ENCODE measurements at places on chromosomes 1 and 21. TPM values are rescaled to one million over a fixed set of nuclear protein-coding genes. Genes with fewer than 3 reads are reported as not detected.

Gene CYP4X1
- 0.29 TPM for total RNA-seq

Gene COP1
- total RNA-seq, result 53.2 TPM

Gene ADSS2
- 110 TPM for total RNA-seq

Gene GPR37L1
- total RNA-seq, result 0.03 TPM

Gene PLEKHN1
- total RNA-seq, result 0.93 TPM
